Fibroblast of the aortic adventitia (primary cell): ENCODE measurements at places on chromosomes 11 and 22. TPM values are rescaled to one million over a fixed set of nuclear protein-coding genes. Genes with fewer than 3 reads are reported as not detected.

The SCGB1C1 gene
- total RNA-seq: not detected in 2 replicates

The LRRC55 gene
- not detected in 2 replicates for total RNA-seq

The STARD10 gene
- total RNA-seq: 21.4 and 33.3 TPM in 2 replicates

The OR8J1 gene
- total RNA-seq: not detected in 2 replicates

The MUC6 gene
- under 0.01 TPM in 1 of 2 replicates, not detected in the other for total RNA-seq

The C11orf91 gene
- total RNA-seq: not detected in 2 replicates

The TTLL12 gene
- 13.2 and 40.5 TPM in 2 replicates for total RNA-seq

The CNTN5 gene
- total RNA-seq: 0.90 TPM in 1 of 2 replicates, not detected in the other

The YWHAH gene
- total RNA-seq: 169 and 174 TPM in 2 replicates

The OR52A1 gene
- not detected in 2 replicates for total RNA-seq

The CBX7 gene
- 8.0 and 30.3 TPM in 2 replicates for total RNA-seq

The PTDSS2 gene
- total RNA-seq: 28.7 and 51.6 TPM in 2 replicates

The CASP1 gene
- total RNA-seq: 12.3 and 21.0 TPM in 2 replicates

The GLYAT gene
- not detected in 2 replicates for total RNA-seq

The GPR83 gene
- not detected in 2 replicates for total RNA-seq

The CLMP gene
- total RNA-seq: 187 and 235 TPM in 2 replicates

The CDC45 gene
- 2.3 and 22.9 TPM in 2 replicates for total RNA-seq

The MMP7 gene
- not detected in 2 replicates for total RNA-seq

The C11orf16 gene
- total RNA-seq: not detected in 2 replicates

The OR8K1 gene
- not detected in 2 replicates for total RNA-seq

The MMP1 gene
- total RNA-seq: 13.2 and 3,834 TPM in 2 replicates

The SHANK2 gene
- 1.9 and 4.9 TPM in 2 replicates for total RNA-seq

The P4HA3 gene
- 1.9 and 4.4 TPM in 2 replicates for total RNA-seq

The MRGPRX3 gene
- not detected in 2 replicates for total RNA-seq

The MIOX gene
- not detected in 2 replicates for total RNA-seq

The P2RX6 gene
- total RNA-seq: 0.63 and 5.9 TPM in 2 replicates

The NCAM1 gene
- 3.0 and 23.6 TPM in 2 replicates for total RNA-seq

The SMIM35 gene
- total RNA-seq: not detected in 2 replicates

The OR52H1 gene
- total RNA-seq: 0.41 and 0.81 TPM in 2 replicates
